ENCODE measurements at places on chromosomes 6 and 20. TPM values are rescaled to one million over a fixed set of nuclear protein-coding genes. Genes with fewer than 3 reads are reported as not detected.

DNA sequence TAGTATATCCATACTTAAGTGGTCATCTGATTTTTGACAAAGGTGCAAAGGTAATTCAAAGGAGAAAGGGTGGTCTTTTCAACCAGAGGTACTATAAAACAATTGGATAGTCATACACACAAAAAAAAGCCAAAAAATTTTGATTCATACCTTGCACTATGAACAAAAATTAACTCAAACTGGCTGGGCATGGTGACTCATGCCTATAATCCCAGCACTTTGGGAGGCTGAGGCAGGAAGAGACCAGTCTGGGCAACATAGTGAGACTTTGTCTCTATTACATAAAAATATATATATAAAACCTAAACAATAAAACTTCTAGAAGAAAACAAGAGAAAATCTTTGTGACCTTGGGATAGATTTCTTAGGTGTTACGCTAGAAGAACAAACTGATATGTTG is 43.8 kb upstream of the ADIG start:
- no peak for DNase-seq

GRCh38 chr6:166584155-166584554 is 2.3 kb downstream of the RAMACL start:
- DNase-seq = no peak

C20orf96 gene
- 61.1 TPM for total RNA-seq

DNA sequence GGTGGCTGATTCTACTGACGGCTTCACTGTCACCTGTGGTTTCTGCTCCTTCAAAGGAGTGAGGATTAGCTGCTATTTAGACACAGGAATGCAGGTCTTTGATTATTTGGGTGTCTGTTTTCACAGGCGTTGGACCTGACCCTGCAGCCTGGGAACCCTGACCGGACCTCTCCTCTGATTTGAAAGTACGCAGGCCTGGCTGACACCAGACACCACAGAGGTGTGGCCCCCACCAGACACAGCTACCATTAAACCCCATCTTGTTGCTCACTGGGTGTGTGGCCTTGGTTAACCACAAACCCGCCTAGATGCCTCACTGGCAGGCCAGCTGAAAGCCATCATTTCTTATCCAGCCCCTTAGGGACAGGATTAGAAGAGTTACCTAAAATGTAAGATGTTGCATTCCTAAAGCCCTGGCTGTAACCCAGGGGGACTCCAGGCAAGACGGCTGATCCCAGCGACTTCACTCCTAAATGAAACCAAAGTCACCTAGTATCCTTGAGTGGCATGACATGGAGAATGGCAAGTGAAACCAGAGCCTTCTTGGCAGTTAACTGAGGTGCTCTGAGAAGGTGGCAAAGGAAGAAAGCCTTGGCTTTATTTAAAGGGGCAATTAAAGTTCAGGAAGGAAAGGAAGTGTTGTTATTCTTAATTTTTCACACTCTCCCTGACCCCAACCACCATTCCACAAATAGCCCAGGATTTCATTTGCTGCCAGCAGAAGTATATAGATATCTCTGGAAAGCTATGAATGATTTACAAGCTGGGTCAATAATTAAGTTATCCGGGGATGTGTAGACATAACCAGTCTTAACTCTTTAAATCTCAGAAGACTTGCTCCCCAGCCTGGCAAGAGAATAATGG is 169.9 kb downstream of the QRSL1 start:
- DNase-seq = no peak

- DNase-seq = no peak
Measured at GRCh38 chr6:162181741-162182401, 545.7 kb downstream of the PRKN start.

GRCh38 chr6:20708367-20709124 is 174.3 kb downstream of the CDKAL1 start:
- DNase-seq = no peak

DNA sequence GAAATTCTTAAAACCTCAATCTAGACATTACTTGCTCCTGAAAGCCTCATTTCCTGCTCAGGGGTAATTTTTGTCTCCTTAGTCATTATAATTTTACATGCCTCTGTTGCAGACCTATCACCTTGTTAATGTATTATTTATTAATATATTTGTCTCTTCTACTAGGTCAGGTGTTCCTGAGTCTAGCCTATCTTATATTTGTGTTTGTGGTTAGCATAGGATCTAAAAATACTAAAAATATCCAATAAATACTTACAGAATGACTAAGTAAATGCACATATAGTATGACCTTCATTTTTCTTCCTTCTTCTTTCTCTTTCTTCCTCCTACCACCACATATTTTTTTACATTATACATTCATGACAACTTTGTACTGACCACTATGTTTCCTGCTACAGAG is 268.9 kb upstream of the HS3ST5 start:
- DNase-seq = no peak

TMEM14C gene
- total RNA-seq = 85.0 TPM

F13A1 gene
- total RNA-seq = not detected

- DNase-seq = no peak
Measured at GRCh38 chr6:105803442-105803841, 282.7 kb upstream of the PRDM1 start.

- peak; percentile 64 for DNase-seq
Measured at GRCh38 chr6:137489046-137490005, 4.9 kb downstream of the OLIG3 start.

RAET1L gene
- not detected for total RNA-seq

DNA sequence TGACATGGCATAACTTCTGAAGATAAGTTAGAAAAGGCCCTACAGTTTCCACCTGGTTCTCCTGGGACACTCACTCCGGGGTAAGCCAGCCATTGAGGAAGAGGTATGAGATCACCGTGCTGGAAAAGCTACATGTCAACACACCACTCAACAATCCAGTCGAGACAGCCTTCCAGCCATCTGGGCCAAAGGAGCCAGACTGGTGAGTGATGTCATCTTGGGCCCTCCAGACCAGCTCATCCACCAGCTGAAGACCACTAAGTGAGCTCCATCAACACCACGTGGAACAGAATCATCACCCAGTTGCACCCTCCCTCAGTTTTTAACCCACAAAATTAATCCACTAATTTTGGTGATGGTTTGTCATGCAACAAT is 32.3 kb upstream of the RSPO4 start:
- no peak for DNase-seq

GRCh38 chr6:146857980-146858347 is 259.2 kb downstream of the ADGB start:
- DNase-seq = no peak

LY6G6C gene
- 1.8 TPM for total RNA-seq

GRCh38 chr6:135833771-135834170 is 17.7 kb upstream of the PDE7B start:
- no peak for DNase-seq

DNA sequence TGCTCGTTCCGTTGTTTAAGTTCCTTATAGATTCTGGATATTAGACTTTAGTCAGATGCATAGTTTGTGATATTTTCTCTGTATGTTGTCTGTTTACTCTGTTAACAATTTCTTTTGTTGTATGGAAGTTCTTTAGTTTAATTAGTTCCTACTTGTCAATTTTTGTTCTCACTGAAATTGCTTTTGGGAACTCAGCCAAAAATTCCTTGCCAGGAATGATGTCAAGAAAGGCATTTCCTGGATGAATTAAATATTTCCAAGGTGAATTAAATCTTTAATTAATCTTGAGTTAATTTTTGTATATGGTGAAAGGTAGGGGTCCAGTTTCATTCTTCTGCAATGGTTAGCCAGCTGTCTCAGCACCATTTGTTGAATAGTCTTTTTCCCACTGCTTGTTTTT is 406.2 kb upstream of the NOX3 start:
- no peak for DNase-seq

DNA sequence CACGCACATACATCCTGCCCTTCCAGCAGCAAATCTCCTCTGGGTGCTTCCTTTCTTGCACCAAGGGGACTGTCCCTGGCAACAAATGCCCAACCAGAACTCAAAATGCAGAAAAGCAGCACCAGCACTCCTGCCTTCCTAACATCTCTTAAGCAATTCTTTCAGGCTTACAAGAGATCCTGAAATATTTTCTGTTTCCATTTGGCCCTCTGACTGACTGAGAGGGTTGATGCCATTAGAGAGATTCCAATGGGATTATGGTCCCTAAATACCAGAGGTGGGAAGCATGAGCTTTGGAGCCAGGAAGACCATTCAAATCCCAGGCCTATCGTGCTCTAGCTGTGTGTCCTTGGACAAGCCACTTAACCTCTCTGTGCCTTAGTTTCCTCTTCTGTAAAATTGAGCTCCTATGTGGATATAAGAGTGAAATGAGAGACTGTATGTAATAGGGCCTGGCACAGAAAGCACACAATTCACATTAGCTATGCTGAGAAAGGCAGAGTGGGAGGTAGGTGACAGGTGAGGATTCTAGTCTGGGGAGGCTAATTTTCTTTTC is 56.8 kb downstream of the PRDM1 start:
- no peak for DNase-seq

COL21A1 gene
- total RNA-seq = 0.69 TPM

MYCT1 gene
- total RNA-seq = not detected

DNA sequence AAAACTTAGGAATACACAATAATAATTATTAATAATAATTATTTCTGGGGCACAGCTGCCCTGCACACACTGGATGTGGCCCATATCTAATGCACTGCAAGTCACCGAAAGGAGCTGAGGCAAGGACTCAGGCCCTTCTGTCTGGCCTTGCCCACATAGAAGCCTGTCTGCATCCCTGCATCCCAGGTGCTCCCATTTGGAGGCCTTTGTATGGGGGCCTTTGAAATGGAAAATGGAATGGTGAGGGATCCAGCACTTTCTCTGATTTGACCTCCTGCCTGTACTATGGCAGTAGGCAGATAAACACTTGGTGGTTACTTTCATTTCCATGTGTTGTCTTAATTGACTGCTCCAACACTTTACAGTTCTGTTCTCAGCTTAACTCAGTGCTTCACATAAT is 75.7 kb upstream of the PTCHD4 start:
- DNase-seq = no peak
